ENCODE measurements at places on chromosomes 4 and X.

DNA sequence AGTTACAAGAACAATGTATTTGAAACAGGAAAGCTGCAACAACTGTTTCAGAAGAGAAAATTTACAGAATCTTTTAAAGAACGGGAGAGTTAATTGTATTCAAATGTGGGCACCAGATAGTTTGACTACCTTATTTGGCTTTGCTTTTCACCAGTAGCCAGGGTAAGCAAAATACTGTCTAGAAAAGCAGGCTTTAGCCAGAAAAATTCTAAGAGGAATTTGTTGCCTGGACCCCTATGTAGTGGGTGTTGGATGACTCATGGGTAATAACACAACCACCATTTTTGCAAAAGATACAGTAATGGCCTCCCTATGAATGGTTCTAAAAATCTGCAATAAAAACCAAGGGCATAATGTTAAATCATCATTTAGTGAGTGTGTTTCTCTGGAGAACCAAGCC is 233.4 kb upstream of the ANXA3 start:
- no peak for DNase-seq

DNA sequence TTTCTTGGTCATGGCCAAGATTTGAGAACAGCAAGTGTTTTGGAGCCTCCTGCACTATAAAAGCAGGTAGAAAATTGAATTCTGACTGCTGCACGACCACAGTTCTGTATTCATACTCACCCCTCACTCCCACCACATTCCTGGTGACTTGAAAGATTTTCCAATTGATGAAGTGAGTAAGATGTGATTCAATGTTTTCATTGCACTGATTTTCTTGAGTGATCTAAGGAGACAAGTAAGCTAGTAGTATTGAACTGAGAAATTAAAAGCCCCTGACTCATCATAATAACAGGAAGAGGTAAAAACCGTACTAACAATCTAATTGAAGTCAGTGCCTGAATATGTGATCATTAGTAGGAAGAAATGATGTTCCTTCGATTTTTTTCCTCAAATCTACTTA is 6.1 kb upstream of the SEC24D start:
- no peak for DNase-seq

DNA sequence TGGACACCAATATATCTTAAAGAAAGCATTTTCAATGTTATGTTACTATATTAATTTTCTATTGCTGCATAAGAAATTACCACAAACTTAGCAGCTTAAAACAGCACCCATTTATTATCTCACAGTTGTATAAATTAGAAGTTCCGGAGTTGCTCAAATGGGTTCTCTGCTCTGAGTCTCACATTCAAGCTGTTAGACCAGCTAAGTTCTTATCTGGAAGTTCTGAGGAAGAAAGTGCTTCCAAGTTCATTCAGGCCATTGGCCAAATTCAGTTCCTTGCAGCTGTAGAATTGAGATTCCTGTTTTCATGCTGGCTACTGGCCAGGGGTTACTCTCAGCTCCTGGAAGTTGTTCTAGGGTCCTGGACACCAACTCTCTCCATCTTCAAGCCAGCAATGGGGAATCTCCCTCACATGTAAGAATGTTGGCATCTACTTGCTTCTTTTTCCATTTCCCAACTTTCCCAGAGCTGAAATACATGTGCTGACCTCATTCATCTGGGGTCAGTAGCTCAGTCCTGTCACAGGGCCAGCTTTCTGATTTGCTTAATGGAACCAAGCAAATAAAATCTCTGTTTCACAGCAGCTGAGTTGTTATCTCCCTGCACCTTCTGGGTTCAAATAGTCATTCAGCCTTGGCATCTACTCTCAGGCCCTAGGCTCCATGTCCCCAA is 99.6 kb upstream of the INTU start:
- DNase-seq = peak; percentile 32

GRCh38 chr4:91746551-91746950 is 557.2 kb upstream of the GRID2 start:
- no peak for DNase-seq

DNA sequence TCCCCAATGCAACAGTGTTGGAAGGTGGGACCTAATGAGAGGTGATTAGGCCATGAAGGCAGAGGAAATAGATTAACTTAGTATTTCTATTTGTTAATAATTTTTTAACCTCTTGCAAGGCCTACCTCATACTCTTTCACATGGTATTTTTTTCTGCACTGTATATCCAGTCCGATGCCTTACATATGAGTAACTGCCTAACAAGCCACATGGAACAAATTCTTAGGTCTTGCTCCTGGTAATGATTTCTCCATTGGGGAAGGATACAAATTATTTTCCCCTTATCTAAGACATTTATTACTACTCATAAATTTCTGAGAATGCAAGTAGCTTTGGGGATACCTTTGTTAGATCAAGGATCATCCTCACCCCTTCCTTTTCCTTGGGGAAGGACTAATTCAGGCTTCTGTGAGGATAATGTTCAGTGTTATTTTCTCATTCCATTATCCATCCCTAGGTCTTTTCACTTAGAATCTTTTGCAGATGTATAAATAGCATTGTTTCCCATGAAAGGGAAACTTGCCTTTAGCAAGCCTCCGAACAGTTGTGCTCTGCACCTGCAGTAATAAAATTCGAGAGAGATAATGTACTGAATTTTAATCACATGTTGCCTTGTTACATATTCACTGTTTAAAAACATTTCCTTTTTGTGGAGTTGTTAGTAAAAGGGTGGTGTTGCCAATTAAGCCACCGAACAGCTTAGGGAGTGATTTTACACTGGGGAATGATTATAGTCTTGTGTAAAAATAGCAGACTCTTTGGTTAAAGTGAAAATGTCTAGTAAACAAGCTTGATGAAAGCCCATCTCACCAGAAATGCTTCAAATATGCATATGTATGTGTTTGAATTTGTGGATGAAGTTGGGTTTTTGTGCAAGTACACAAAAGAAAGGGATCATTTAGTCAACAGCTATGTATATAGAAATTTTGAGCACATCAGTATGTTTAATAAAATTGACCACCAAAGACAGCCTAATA is 89.9 kb downstream of the CFAP299 start:
- DNase-seq = no peak

DNA sequence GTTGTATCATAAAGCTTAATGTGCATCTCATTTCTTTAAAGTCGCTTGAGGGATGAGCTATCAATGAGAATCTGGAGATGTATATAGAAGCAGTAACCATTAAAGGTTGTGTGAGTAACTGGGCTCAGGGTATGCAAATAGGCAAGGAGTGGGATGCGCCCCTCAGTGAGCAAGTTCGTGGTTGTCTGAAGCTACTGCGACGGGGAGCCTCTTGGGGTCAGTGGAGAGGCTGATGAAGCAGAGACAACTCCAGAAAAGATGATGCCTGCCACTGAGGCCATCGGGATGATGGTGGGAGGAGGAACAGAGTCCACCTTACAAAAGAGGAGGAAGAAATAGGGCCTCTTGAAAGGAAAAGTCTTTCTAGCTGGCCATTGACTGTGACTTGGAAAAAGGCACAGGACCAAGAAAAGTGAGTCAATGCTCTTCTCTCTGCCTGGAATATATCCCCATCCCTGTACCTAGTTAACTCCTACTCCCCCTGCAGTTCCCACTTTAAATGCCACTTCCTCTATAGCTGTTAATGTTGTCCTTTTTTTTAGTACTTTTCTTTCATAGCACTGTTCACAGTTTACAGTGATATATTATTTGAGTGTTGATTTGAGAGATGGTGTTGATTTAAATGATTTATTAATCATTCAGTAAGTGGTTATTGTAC is 51.4 kb upstream of the LSM6 start:
- DNase-seq = no peak

DNA sequence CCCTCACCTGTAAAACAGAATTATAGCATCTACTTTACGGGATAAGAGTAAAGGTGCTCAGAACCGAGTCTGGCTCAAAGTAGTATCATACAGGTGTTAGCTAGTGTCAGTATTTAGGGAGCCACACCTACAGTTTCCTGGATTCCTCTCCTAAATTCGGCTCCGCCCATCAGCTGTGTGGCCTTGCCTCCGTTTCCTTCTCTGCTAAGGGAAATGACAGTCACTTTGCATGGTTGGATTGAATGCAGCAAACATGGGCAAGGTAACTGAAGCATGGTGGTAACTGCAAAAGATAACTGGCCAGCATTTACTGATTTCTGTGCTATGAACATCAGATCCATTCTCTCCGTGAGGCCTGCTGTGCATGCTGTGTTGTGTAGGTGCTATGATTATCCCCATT is 2.8 kb downstream of the PPP1R3F start:
- DNase-seq = no peak

GRCh38 chr4:7687796-7688195 is 251.9 kb downstream of the AFAP1 start:
- DNase-seq = no peak

DNA sequence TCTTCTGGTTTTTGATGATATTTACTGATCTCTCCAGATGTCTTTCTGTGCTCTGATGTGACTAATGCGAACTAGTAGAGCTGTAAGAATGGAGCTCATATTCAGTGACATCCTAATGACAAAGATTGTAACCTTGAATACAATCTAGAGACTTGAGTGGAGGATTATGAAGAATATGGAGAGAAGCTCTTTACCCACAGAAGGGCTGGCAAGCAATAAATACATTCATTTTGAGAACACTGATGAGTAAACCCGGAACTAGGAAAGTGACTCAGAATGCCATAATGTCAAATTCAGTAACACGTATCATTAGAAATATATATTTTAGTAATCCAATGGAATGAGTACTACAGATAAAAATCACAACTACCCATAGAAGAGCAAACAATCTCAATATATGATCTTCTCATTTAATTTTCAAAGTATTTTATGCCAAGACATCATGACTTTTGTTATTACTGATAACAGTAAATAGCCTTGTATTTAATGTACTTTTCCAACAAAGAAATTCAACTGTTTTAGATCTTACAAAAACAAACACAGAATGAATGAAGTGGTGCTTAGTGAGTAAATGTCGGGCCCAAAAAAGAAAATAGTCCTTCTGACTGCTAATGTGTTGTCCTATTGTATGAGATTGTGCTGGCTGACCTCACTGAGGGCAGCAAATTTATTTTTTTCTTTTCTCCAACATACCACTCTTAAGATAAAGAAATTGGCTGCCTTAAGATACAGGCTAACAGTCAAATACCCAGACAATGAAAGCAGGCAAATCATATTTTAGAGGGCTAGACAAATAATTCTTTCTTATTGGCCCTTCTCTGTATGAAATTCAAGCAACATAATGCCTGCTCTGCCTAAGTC is 49.2 kb upstream of the HDAC8 start:
- DNase-seq = no peak

DNA sequence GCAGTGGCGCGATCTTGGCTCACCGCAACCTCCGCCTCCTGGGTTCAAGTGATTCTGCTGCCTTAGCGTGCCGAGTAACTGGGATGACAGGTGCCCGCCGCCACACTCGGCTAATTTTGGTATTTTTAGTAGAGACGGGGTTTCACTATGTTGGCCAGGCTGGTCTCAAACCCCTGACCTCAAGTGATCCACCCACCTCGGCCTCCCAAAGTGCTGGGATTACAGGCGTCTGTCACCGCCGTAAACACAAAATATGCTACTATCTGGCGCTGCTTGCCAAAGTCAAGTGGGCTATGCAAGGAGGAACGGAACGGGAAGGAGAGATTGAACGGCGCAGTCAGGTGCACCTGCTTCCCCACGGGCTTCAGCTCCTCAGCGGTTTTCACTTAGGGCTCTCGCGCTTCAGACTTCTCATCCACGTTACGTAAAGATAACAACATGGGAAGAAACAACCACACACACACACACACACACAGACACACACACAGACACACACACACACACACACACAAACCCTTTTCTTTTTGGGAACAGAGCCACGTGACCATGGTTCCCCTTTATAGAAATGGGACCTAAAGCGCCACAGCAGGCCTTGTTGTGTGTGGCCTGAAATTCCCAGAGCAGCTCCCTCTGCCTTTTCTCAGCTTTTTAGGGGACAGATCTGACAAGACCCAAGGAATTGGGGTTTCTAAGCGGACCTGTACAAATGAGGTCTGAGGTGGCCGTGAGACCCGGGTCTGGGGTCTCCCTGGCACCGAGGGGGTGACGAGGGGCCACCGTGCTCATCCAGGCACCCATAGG is 1.5 kb downstream of the P2RY8 start:
- no peak for DNase-seq

GRCh38 chr4:25857851-25858400 is 4.9 kb downstream of the SEL1L3 start:
- no peak for DNase-seq

- DNase-seq = no peak
Observed at GRCh38 chr4:96677499-96677898, 837.6 kb downstream of the PDHA2 start.

- DNase-seq = no peak
Observed at GRCh38 chr4:53450773-53451172, 73.3 kb downstream of the FIP1L1 start.

DNA sequence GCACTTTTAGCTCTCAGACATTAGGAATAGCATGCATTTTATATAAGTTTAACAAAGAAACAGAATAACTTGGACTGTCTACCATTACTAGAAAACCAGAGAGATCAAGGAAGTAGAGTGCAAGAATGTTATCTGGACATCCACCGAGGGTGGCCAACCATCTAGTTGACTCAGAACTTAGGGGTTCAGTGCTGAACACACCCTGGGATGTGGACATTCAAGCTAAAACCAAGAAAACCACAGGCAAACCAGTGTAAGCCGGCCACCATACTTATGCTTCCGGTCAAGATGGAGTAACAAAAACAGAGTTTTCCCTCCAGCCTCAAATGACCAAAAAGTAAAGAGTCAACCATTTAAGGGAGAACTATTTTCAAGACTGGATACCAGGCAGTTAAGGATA is 181.4 kb upstream of the MXRA5 start:
- no peak for DNase-seq

DNA sequence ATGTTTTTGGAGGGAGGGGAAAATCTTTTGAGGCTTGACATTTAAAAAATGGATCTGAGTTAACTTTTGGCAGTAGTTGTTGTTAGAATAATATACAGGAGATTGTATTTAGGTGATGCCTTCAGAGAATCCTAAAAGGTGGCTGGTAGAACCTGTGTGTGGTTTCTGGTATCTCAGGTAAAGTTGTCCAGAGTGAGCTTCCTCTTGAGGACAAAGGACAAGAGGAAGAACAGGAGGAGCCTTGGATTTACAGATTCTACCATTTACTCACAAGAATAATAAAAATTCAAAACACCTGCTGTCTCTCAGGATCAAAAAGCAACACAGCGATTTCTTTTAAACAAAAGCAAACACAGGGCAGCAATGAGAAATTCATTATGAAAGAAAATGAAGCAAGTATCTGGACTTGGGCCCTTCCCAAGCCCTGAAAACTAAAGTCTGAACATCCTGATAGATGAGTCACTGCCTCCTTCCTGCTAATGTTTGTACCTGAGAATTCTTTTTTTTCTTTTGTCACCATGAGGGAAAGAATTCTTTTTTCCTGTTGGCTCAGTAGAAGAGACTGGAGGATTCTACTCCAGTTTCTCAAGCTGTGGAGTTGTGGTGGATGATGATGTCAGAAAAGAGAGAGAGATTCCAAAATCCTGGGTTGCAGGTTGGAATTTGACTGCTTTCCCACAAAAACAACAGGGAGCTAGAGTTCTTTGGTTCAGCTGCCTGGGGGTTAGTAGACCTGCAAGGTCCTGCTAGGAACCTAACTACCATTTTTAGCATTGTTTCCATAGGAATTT is 31.5 kb upstream of the RAPGEF2 start:
- DNase-seq = no peak

Measured in breast epithelium (tissue), 4 donors.